ENCODE measurements at places on chromosomes 6 and 20.
A peak's percentile ranks its signal among the peaks of the same experiment; 100 is the strongest.

- H3K27me3 ChIP-seq: peaks cover 20% of the 10 kb centered on the region
- no peak overlapping the region for H3K4me3 ChIP-seq
- DNase-seq: no peak
Measured at GRCh38 chr20:46269372-46269771, 38.9 kb downstream of the CDH22 start.

DNA sequence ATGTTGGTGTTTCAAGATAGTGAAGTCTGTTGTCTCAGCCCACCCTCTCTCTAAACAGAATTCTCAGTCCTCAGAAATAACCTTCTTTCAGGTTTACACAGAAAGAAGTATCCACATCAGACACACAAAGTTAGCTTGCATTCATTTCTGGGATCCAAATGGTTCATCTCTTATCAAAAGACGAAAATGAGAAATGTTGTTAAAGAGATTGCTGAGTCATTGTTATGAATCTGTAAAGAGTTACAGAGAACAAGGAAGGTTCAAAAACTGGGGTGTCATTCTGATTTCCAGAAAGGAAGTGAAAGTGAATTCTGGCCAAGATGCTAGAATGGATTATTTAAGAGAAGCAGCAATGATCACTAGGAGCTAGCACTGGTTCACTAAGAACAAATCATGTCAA is 90.5 kb upstream of the ATXN1 start:
- peaks cover 39% of the 10 kb centered on the region for H3K4me1 ChIP-seq
- peak overlapping the region; percentile 6 for H3K27ac ChIP-seq
- no peak for DNase-seq
- H3K36me3 ChIP-seq: no peaks in the 10 kb centered on the region

GRCh38 chr6:16503970-16504415 is 257.3 kb downstream of the ATXN1 start:
- no peak for DNase-seq
- peaks cover 18% of the 10 kb centered on the region for H3K4me1 ChIP-seq
- no peak overlapping the region for H3K4me3 ChIP-seq
- H3K27me3 ChIP-seq: no peaks in the 10 kb centered on the region
- H3K36me3 ChIP-seq: no peaks in the 10 kb centered on the region
- no peak overlapping the region for H3K27ac ChIP-seq

GRCh38 chr6:152478377-152479010 is 158.7 kb downstream of the SYNE1 start:
- no peaks in the 10 kb centered on the region for H3K4me1 ChIP-seq
- H3K4me3 ChIP-seq: no peak overlapping the region
- DNase-seq: no peak
